ENCODE measurements at places on chromosomes 7 and 10.

- DNase-seq = no peak
These were observed 77.3 kb upstream of the RPA3 start for GRCh38 chr7:7795630-7796121.

DNA sequence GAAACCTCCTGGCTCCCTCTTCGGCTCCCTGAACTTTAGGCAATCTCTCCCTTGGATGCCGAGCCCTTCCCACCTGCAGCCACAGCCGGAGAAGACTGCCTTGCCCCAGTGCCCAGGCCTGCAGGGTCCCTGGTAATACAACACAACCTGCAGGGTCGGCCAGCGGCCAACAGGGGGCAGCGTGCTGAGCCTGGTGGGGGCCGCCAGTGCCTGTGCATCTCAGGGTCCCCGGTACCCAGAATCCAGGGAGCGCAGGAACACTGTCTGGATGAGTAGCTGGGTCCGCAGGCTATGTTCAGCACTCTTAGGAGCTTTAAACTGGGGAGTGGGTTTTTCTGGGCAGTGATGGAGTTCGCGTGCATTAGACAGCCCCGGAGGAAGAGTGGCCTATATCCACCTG, 17.5 kb upstream of the C10orf71 start:
- peak; percentile 6 for DNase-seq

- DNase-seq = no peak
These were observed 97.0 kb upstream of the FAM20C start for GRCh38 chr7:95180-95862.

DNA sequence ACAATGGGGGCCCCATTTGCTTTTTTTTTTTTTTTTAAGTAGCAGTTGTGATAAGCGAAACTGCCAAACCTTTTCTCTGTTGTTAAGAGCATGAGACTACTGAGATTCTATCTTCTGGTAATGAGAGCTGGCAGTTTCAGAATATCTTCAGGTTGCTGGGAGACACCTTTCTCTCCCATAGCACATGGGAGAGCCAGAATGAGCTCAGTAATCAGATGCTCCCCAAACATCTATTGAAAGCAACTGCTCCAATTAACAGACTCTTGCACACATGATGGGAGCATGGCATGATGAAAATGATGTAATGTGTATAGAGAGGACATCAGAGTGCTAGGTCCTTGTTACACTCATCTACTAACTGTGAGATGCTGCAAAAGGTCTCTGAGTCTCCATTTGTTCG, 18.8 kb downstream of the MYO3A start:
- no peak for DNase-seq

DNA sequence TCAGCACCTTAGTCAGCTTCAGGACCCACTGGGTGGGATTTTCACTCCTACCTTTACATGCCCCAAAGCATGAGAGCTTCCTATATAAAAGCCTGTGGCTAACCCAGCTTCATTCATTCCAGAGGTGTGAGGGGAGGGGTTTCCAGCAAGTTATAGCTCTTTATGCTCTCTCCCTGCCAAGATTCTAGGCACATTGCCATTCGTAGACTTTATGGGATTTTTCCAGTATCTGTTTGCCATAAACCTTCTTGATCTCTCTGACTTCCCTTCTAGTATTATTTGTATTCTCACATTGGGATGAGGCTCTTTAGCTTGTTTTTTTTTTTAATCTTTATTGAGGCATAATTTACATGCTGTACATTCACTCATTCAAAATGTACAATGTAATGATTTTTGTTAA, 67.5 kb downstream of the POU6F2 start:
- DNase-seq = no peak

GRCh38 chr10:124632064-124632531, 112.1 kb downstream of the FAM53B start:
- DNase-seq = no peak

- DNase-seq = no peak
These were observed 13.8 kb upstream of the ZCCHC24 start for GRCh38 chr10:79459243-79459642.

GRCh38 chr10:99325281-99325680, 3.9 kb upstream of the CNNM1 start:
- DNase-seq = no peak

DNA sequence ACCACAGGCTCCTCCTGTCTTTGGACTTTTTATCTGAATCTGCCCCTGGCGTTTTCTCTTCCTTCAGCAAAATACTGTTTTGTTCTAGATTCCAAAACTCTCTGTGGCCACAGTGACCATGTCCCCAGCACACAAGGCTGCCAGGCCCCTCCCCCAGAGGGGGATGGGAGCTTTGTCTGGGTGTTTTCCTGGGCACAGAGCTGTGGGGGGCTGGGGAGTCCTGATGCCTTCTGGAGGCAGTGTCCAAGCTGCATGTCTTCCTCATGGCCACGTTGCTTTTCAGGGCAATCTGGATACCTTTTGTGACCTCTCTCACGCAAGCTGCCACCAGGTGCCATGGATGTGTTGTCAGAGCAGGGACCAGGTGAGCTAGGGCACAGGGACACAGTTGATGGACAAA, 26.2 kb downstream of the ANTXRL start:
- DNase-seq = no peak

DNA sequence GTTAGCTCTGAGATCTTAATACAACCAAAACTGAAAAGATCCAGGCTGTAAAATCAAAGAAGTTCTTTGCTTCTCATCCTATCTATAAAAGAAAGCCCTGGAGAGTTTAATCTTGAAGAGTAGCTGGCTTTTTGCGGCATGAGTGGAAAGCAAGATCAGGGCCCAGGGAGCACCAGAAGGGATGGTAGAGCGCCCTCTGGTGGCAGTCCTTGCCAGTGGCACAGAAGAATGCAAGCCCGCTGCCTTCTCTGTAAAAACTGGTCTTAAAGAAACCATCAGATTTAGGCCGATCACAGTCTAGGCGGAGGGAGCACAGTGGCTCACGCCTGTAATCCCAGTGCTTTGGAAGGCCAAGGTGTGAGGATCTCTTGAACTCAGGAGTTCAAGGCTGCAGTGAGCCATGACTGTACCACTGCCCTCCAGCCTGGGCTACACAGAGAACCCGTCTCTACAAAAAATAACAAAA, 35.6 kb downstream of the CPN1 start:
- peak; percentile 87 for DNase-seq

DNA sequence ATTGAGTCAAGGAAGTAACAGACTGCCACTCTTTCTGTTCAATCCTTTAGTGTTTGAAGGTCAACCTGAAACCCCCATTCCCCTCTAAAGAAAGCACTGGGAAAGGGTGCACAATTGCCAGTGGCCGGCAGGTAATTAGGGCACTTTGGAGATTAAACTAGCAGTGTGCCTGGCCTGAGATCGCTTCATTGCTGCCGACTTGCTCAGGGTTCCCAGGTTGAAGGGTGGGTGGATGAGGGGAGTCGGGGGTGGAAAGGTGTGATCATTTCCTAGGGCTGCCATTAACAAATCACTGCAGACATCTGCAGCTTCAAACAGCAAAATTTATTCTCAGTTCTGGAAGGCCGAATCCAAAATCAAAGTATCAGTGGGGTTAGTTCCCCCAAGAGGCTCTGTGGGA, 16.3 kb upstream of the BTBD16 start:
- DNase-seq = no peak

DNA sequence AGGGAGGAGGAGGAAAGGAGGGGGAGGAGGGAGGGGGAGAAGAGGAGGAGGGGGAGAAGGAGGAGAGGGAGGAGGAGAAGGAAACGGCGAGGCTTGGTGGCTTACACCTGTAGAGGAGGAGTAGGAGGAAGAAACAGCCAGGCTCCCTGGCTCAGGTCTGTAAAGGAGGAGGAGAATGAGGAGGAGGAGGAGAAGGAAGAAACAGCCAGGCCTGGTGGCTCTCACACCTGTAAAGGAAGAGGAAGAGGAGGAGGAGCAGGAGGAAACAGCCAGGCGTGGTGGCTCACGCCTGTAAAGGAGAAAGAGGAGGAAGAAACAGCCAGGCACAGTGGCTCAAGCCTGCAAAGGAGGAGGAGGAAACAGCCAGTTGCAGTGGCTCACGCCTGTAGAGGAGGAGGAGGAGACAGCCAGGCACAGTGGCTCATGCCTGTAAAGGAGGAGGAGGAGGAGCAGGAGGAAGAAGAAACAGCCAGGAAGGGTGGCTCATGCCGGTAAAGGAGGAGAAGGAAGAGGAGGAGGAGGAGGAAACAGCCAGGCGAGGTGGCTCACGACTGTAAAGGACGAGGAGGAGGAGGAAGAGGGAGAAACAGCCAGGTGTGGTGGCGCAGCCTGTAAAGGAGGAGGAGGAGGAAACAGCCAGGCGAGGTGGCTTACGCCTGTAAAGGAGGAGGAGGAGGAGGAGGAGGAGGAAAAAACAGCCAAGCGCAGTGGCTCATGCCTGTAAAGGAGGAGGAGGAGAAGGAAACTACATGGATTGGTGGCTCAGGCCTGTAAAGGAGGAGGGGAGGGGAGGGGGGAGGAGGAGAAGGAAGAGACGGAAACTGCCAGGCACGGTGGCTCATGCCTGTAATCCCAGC, 14.9 kb upstream of the CRCP start:
- no peak for DNase-seq

DNA sequence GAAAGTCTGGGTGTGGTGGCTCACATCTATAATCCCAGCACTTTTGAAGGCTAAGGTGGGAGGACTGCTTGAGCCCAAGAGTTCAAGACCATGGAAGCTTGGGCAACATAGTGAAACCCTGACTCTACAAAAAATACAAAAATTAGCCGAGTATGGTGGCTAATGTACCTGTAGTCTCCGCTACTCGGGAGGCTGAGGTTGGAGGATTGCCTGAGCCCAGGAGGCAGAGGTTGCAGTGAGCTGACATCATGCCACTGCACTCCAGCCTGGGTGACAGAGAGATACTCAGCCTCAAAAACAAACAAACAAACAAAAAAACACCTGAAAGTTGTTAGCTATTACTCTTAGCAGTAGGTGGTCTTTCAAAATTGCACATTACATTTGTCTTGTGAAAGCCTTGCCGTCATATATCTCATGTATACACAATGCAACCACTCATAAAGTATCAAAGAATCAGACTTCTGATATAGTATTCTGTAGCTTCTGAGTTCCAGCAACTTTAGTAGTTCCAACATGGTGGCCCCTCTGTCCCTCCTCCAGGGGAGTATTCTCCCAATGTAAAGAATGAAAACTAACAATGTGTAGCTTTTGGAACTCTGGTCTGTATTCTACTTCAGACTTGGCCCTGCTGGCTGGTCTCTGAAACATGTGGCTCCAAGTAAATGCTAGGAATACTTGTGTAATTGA, 101.5 kb downstream of the ZNF92 start:
- DNase-seq = no peak

GRCh38 chr7:107173691-107174406, 5.0 kb downstream of the HBP1 start:
- DNase-seq = no peak

- no peak for DNase-seq
These were observed 10.4 kb upstream of the IL15RA start for GRCh38 chr10:5987747-5988146.

GRCh38 chr10:49744924-49745605, 17.1 kb downstream of the OGDHL start:
- DNase-seq = no peak

Data from stimulated activated CD4-positive, alpha-beta T cell treated with anti-CD3 and anti-CD28 coated beads, Interleukin-2, amount 100 ng/mL, for 48 hours (primary cell).